ENCODE measurements at places on chromosomes 7 and 10.

DNA sequence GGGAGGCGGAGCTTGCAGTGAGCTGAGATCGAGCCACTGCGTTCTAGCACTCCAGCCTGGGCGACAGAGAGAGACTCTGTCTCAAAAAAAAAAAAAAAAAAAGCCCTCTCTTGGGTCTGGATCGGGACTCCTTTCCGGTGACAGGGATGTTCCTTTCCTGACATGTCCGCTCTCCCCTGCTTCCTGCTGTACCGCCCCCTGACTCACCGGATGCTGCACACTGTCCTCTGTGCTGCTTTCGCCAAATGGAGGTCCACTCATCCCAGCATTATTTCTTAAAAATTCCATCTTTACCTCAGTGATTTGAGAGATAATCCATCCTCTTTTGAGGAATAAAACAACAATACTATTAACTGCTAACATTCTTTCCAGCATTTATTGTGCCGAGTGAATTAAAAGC is 113.8 kb upstream of the EEPD1 start:
- DNase-seq = no peak

DNA sequence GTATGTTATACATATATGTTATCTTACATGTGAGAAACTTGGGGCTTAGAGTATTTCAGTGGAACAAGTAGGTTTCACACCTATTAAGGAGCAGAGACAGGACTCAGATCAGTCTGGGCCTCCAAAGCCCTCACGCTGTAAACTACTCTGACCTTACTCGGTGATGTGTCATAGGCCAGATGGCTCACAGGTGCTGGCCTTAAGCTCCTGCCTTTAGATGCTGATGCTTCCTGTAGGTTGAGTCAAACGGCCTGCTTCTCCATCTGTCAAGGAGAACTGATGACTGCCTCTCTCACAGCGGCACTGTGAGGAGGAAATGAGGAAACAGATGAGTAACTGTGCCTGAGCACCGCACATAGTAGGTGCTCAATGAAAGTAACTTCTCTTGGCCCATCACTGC is 312.6 kb upstream of the COBL start:
- DNase-seq = no peak

GRCh38 chr7:29806208-29806994 is at the start of gene WIPF3:
Gene WIPF3, plus strand, starts transcription at chr7:29806508. Its CDS starts 28,217 bp downstream, at chr7:29834725.
- DNase-seq = no peak

- no peak for DNase-seq
Measured at GRCh38 chr10:71998119-71998839, 34.1 kb downstream of the CHST3 start.

DNA sequence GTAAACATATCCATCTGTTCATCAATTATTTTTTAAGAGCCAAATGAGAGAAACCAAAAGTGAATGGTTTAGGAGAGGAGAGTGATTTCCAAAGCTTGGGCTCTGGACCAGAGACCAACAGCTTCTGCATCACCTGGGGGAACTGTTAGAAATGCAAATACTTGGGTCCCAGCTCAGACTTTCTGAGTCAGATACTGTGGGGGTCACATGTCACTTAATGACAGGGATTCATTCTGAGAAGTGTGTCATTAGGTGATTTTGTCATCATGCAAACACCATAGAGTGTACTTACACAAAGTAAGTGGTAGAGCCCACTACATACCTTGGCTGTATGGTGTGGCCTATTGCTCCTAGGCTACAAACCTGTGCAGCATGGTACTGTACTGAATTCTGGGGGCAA is 128.5 kb upstream of the PRR15 start:
- no peak for DNase-seq

DNA sequence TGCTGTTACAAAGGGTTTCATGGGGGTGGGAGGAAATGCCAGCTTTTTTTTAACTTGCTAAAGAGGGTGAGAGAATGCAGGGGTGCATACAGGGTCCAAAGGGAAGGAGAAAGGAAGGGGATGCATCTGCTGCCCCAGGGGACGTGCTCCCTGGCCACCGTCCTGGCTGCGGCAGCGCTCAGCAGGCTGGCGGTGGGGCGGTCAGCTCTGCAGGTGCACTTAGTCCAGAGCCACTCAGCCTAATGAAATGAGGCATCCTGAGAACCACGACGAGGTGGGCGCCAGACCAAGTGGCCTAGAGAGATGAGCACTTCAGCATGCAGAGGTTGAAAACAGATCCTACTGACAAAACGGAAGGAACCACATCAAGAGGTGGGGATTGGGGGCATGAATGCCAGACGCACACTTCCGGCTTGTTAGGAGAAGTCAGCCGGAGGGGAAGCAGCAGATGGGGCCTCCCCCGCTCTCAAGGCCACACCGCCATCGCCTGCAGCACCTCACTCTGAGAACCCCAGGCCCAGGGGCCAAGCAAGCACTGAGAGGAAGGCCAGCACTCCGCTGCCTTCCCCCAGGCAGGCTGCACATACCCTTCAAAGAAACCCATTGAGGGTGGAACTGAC is 94.5 kb downstream of the MAD1L1 start:
- no peak for DNase-seq

DNA sequence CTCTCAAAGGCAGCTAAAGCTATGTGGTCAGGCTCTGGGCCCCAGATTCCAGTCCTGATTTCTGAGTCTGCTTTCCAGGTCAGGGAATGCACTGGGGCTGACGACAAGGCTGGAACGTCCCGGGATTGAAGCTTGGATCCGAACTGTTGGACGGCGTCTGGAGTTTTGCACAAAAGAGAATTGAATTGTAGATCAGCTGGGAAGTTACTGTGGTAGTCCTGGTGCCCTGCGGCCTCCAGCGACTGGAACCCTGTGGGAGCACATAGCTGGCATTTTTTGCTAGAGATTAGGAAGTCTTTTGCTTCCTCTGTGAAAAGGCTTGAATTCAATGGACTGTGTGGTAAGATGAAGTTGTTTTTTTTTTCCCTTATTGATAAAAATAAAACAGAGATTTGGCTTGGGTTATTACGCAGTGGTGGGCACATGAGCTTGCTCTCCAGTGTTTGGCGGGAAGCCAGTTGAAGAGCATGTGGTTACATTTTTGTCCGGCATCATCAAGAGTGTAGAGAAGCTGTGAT is at the start of gene HK1:
Gene HK1, plus strand, starts transcription at position 51 of the 518 bp plus-strand sequence.
- no peak for DNase-seq

DNA sequence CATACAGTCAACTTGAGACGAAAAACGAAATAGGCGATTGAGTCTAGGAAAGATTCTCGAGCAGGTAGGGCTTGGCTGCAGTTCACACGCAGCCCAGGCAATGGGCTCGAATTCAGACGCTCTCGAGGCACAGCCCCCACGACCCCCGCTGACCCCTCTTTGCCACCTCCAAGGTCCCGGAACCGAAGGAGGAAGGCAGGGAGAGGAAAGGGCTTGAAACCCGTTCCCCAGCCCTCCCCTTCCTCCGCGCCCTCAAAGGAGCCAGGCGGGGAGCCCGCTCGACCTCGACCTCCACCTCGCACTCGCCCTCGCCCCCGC is 441 bp downstream of the CCDC186 start:
- DNase-seq = no peak

GRCh38 chr10:83764666-83765065 is 374.6 kb upstream of the GHITM start:
- DNase-seq = no peak

- no peak for DNase-seq
Measured at GRCh38 chr10:113569576-113569975, 16.7 kb downstream of the HABP2 start.

DNA sequence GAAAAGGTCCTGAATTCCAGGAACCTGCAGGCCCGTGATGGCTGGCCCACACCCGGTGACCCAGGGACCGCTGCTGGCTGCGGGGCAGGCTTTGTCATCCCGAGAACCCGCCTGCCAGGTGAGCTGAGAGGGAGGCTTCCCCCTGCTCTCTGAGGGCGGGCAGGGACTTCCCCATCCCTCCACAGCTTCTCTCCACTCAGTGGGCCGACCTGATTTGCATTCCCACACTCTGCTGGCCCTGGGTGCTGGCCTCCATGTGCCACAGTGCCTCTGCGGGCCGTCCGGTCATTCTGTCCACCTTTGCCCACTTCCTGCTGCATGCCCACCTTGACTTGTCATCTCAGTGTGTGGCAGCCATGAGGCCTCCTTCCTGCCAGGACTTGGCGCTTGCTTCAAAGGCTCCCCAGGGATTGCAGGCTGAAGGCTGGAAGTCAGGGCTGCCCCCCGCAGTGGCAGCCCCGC is 35.3 kb downstream of the PALD1 start:
- no peak for DNase-seq

DNA sequence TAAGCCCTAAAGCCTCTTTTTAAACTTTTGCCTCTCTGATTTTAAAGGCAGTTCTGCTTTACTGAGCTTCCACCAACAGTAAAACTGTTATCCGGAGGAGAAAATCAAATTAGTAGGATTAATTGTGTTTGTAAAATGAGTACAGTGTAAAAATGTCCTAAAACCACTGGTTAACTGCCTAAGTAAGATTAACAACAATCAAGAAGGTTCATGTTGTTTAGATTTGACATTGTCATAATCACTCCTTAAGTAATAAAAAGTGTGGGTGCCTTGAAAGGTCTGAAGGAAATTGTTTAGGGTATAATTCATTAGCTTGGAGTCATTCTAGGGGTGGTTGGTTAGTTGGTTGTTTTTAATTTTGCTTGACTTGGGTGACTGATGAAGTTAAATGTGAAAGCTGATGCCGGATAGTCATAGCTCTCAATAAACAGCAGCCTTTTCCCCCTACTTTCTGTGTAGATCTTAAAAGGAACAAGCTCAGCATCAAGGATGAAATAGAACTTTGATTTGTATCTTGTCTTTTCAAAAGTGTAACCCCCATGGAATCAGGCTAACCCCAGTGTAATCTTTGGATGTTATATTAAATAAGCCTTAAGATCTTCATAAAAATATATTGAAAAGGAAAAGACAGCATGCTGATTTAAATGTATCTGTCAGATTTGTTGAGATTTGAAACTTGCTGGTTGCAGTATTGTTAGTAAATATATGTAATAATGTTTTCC is 148.3 kb downstream of the ARID5B start:
- no peak for DNase-seq

DNA sequence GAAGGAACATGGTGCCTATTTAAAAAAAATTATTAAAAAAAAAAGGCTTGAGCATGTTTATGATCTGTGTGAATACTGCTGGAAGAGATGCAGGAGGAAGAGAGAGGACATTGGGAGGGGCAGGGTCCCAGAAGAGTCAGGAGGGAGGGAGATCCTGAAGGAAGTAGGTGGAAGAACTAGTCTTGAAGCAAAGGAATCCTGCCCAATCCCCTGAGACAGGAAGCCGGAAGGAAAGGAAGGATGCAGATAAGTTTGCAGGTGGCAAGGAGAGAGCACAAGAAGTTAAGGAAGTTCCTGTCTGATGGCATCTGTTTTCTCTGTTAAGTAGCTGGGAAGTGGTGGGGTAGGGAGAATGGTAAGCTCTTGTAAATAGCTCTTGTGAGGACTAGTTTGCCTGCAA is 318.5 kb downstream of the DOCK4 start:
- no peak for DNase-seq

GRCh38 chr7:1105189-1105588 is 17.3 kb downstream of the GPER1 start:
- no peak for DNase-seq

DNA sequence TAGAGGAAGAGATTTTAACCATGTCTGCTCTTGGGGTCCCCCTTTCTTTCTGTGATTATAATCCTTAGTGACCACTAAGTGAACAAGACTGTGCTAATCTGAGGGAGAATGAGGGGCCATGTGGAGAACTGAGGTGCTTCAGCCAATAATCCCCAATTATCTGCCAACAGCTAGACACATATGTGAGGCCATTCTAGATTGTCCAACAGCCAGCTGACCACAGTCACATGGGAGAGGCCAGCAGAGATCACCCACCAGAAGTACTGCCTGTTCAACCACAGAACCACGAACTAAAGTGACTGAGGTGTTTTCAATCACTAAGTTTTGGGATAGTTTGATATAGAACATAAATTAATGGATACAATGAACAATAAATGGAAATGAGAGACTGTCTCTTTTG is 74.3 kb downstream of the SEMA3E start:
- DNase-seq = no peak

DNA sequence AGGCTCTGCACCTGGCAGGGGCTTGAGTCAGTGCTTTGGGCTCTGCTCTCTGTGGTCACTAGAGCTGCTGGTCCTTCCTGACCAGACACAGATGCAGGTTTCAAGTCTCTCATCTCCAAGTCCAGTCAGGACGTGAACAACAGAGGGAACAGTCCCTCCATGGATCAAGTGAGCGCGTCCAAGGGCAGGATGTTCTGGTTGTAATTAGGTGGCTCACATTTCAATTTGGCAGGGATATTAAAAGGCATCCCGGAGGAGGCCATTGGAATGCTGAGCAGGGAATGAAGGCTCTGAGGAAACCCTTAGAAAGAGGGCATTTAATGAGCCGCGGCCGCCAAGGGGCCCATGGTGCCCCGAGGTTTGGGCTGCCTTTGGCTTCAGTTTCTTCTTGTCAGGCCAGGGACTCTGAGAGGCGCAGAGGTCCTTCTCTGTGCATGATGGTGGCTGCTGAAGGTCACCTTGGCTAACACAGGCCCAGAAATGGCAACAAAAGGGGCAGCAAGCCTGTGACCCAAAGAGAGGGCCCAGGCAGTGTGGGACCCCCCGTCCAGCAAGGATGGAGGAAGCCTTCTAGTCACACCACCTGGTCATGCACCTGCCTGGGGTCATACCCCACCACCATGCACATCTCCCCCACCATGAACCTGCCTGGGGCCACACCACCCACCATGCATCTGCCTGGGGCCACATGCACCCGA is 30.7 kb upstream of the INPP5A start:
- no peak for DNase-seq

DNA sequence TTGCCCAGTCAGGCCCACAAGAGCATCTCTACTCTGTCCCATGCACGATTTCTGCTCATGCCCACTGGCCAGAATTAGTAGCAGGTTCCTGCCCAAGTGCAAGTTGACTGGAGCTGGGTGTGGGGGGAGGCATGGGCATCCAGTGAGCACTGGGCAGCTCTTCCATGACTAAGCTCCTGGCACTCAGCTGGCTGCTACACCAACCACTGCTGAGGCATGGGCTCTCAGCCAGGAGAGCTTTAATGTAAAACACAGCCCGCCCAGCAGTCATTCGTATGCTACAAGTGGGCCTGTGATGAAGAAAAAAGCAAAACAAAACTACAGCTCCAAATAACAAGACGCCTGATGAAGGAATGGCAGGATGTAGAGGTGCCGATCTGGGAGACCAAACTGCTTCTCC is 335.4 kb upstream of the PFKP start:
- DNase-seq = no peak

GRCh38 chr10:79405995-79406515 is 39.4 kb downstream of the ZCCHC24 start:
- no peak for DNase-seq

GRCh38 chr10:61316676-61317265 is 136.4 kb downstream of the TMEM26 start:
- DNase-seq = no peak

DNA sequence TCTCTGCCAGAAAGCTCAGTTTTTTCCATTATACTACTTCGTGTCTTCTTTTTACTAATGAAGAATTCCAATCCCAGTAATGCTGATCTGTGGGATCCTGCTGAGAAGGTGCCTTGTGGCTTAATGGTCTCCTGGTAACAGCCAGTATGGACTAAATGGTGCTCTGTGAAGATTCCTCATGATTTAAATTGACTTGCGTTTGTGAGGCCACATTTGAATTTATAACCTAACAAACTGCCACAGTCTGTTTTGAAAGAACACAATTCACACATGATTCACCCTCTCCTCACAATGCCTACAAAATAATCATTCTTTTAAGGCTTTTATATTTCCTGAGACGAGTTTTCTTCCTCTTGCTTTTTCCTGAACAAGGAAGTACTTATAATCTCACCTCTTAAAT is 140.0 kb downstream of the MBL2 start:
- no peak for DNase-seq
